CD4-positive, alpha-beta T cell treated with Interleukin-15 for 4 hours (primary cell): ENCODE measurements at places on chromosomes 4 and X.

DNA sequence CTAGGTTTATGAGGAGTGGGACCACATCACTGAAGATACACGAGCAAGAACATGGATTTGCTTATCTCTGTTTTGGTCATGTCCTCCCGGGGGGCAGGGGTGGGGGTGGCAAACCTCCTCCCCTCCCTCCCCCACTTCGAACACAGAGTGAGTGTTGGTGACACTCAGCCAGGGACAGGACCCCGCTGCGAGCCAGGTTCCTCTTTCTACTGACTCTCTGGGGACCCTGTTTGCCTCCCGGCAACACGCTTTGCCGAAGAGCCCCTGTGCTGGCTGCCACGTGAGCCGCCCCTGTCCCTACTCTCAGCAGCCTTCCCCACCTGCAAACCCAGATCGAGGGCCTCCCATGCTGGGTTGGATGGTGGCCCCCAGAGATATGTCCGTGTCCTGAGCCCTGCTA is 34.7 kb downstream of the P2RY8 start:
- no peak for DNase-seq

DNA sequence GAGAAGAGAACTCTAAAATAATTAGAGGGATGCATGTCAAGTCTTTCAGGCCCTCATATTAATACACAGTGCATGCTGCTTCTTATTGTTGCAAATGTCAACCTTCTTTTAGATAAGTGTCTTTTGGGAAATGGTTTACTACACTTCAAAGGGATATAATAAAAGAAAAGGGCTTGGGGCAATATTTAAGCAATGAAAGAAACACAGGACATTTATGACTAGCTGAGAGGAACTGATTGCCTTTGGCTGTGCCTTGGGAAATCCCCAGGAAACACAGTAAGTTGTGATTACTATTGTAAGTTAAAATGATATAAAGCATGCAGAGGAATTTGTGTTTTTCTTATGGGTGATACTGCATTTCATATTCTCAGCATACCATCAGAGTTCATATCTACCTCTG is 1036.2 kb upstream of the GRID2 start:
- DNase-seq = no peak

DNA sequence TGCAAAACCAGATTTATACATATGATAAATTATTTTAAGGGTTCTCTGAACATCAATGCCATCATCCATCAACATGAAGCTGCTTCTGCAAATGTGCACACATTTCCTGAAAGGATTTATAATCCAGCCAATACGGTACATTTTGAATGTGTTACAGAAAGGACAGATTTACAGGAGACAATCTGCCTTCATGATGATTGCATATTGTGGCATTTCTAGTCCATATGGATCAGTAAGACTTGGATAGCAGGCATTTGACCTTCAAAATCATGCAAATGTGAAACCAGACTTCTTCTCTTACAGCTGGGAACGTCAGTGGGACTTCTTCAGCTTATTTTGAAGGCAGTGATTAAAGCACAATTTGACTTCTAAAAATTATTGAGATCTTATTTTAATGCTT is 217.3 kb upstream of the GK2 start:
- no peak for DNase-seq

GRCh38 chrX:110123331-110123782 is 120.4 kb downstream of the TMEM164 start:
- no peak for DNase-seq

DNA sequence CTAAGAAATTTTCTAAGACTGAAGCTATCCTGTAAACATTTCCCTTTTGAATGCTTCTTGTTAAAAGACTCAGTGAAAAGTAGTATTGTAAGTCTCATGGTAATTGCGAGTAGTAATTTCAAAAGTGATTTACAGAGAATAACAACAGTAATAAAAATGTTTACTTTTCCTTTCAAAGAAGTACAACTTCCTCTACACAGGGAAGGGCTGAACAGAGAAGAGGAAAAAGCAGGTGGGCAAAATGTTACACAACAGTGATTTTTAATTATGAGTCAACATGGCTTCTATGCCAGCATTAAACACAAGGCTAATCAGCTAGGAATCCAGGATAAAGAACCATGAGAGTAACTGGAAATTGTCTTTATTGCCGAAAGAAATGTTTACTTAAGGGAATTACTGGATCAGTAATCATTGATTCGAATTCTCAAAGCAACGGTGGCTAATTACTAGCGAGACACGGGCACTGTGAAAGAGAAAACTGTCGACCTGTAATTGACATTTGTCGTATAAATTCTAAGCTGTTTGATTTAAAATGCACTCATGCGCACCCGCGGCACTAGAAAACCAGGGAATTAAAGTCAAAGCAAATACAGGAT is 15.4 kb downstream of the UTP3 start:
- no peak for DNase-seq

DNA sequence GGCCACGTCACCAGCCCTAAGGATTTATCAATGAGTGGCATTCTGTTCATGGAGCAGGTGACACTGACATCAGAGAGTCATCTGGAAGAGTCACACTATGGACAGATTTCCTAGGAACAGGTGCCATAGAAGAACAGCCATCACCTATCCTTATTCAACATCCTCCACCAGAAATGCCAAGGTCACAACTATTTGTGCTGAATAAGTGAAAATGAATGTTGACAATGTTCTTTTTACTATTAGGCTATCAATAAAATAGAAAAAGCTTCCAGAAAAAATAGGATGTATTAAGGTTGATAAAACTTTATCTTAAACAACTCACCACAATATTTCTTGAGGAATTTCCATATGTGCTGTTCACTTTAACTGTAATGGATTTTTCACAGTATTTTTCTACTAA is 62.9 kb downstream of the HAUS3 start:
- DNase-seq = no peak

DNA sequence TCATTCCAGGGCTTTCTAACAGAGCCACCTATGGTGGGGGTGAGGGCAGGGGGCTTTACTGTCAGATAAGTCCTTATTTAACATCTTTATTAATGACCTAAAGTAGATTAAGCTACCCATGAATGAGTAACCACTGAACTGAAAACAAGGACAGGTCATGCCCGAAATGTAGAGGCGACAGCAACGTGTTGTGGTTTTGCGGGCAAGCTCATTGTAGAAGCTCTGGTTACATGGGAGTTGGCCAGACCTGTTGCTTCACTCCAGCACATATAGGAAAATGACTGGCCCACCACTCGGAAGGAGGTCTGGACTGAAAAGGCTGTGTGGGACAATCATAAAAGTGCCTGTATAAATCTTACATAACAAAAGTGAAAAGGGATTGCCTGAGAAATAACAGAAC is 109.6 kb upstream of the NDP start:
- no peak for DNase-seq

DNA sequence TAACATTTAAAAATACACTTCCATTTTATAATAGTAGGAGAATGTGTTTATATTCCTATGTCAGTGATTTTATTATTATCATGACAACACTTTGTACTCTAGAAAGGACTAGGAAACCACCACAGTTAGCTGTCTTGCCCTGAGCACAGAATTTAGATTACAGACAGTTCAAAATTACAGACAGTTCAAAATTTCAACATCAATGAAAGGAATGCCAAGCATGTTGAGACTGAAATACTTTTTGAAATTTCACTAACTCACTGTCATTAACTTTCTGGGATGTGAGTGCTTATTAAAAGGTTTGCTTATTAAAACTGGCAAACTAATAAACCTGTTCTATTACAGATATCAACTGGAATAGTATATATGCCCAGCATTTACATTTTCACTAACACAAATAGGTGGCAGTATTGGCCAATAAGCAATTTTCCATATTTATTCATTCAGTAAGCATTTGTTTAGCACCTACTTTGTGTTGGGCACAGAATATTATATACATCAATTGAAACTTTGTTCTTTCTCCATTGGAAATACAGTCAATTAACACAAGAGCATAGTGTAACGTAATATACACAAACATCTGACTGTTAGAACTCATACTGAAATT is 179.4 kb downstream of the FBXW7 start:
- DNase-seq = no peak

DNA sequence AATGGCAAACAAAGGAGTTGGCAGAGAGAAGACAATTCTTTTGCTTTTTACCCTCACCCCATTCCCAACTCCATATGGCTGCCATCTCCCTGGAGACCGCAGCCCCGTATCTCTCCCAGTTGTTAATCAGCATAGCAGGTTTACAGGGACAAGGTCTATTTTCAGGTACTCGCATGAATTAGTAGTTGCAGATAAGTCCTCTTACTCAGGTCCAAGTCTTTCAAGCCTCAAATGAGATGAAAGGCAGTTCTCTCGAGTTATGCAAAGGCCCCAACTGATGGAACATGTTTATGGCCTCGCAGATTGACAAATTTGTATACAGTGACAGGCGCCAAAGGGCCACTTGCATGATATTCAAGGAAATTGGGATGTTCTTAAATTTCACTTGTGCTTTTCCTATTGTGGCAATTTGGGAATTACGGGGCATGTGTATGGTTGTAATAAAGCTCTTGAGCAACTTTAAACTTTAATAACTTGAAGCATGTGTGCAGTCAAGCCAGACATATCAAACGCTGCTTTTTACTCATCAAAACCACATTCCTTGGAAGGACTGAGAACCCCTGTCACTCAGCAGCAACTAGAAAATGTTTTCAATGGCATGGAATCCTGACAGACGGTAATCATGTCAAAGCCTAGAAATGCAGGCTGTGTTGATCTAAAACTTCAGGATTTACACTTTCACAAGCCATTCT is 45.1 kb downstream of the KDR start:
- DNase-seq = no peak

DNA sequence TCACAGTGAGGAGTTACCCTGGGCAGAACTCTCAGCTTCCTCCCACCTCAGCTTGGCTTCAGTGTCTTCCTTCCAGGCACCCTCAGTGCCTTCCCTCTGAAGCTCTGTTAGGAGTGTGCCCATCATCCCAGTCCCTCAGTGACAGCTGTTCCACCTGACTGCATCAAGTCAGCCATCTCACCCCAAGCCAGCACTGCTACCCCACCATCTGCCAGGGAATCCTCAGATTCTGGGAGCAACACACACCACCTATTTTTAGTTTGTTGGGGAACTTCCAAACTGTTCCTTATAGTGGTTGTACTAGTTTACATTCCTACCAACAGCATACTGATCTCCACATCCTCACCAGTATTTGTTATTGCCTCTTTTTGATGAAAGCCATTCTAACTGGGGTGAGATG is 182.9 kb downstream of the RELL1 start:
- DNase-seq = no peak

GRCh38 chrX:28246675-28247074 is 265.4 kb upstream of the DCAF8L1 start:
- DNase-seq = no peak

- no peak for DNase-seq
Observed at GRCh38 chrX:119573222-119573621, 1.1 kb upstream of the UBE2A start.

- no peak for DNase-seq
Observed at GRCh38 chr4:90121676-90122354, 5.4 kb upstream of the CCSER1 start.

DNA sequence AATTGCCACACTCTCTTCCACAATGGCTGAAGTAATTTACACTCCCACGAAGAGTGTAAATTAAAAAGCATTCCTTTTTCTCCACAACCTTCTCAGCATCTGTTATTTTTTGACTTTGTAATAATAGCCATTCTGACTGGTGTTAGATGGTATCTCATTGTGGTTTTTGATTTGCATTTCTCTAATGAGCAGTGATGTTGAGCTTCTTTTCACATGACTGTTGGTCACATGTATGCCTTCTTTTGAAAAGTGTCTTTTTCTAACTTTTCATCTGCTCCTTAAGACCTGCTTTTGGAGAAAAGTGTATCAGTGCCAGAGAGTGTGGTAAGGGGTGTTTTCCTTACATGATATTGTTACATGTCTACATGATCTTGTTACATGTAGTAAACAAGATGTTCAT is 25.7 kb downstream of the GUCY1A1 start:
- DNase-seq = no peak

DNA sequence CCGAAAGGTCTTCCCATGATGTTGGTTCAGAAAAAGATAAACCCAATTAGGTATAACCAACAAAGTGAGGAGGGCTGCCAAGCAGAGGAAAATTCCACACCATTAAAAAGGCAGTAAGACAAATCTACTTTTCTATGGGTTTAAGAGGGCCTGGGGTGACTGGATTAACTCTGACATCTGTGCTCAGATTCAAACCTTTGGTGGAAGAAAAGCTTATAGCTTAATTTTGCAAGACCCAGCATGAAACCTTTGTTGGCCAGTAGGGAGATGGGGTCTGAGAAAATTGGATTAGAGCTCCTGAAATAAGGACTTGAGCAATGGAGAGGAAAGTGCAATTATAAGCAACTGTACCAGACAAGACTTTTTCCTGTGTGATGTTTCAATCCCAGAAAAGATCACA is 104.2 kb downstream of the KDR start:
- no peak for DNase-seq

GRCh38 chrX:126489116-126489695 is 63.4 kb downstream of the DCAF12L1 start:
- no peak for DNase-seq

- no peak for DNase-seq
Observed at GRCh38 chrX:34382416-34382815, 250.3 kb upstream of the FAM47A start.

DNA sequence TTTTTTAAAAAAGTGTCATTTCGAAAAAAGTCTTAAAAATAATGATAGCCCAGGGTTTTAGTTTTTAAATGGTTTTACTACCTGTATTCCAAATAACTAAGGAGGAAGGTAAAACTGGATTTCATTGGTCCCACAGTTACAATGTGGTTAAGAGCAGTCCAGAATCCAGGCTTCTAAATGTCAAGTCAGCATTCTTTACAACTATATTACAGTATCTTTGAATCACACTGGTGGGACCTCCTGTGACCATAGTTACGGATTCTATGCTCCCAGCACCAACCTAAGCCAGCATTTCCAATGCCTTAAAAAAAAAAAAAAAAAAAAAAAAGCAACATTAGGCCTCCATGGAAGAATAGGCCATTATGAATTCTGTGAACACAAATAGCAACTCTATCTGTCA is 6.2 kb downstream of the TIGD4 start:
- DNase-seq = no peak

GRCh38 chr4:18442957-18443356 is 421.4 kb upstream of the LCORL start:
- no peak for DNase-seq

GRCh38 chrX:124534536-124534935 is 188.2 kb downstream of the SH2D1A start:
- no peak for DNase-seq

GRCh38 chr4:122453384-122453995 is 3.0 kb downstream of the IL2 start:
- no peak for DNase-seq

DNA sequence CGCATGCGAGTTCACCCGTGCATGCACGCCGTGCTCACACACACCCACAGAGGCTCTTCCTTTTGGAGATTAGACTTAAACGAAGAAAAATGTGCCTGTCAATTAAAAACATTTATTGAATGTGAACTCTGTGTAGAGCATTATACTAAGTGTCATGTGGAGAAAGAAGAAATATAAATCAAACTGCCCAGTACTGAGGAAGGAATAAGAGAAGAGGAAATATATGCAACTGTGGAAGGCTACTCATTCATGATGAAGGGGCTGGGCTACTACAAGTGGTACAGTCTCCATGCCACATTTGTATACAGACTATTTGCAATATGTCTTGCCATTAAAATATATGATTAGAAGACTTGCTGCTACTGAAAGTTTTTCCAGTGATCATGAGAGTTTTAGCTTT is 714.7 kb downstream of the DMD start:
- no peak for DNase-seq
